GM12864 (cell line): ENCODE measurements at places on chromosomes 7 and 10.

DNA sequence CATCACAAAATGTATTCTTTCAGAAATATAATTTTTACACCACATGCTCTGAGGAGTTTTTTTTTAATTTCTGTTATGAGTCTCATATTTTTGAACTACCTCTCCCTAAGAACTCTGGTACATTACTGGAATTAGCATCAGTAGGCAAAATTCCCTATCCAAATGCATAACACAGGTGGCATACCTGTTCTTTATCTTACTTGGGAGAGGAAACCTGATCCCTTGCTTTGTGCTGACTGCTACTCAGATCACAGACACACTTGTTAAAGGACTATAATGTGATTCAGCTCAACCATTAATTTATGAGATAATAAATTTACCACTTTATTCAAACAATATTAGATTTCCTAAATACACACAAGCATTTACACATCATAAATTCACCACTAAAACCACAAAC, 617.2 kb downstream of the GRM8 start:
- DNase-seq: no peak

- DNase-seq: no peak
These were observed 767.9 kb downstream of the GRID1 start for GRCh38 chr10:85598646-85599045.

GRCh38 chr7:15561835-15562234, at the start of gene AGMO:
AGMO (minus strand) TSS chr7:15562015.
- no peak for DNase-seq

- no peak for DNase-seq
These were observed 230.3 kb upstream of the GHITM start for GRCh38 chr10:83909001-83909400.

- no peak for DNase-seq
These were observed 155.8 kb upstream of the TAC1 start for GRCh38 chr7:97576043-97576442.

- DNase-seq: no peak
These were observed 99.0 kb upstream of the MDFIC start for GRCh38 chr7:114822844-114823243.

DNA sequence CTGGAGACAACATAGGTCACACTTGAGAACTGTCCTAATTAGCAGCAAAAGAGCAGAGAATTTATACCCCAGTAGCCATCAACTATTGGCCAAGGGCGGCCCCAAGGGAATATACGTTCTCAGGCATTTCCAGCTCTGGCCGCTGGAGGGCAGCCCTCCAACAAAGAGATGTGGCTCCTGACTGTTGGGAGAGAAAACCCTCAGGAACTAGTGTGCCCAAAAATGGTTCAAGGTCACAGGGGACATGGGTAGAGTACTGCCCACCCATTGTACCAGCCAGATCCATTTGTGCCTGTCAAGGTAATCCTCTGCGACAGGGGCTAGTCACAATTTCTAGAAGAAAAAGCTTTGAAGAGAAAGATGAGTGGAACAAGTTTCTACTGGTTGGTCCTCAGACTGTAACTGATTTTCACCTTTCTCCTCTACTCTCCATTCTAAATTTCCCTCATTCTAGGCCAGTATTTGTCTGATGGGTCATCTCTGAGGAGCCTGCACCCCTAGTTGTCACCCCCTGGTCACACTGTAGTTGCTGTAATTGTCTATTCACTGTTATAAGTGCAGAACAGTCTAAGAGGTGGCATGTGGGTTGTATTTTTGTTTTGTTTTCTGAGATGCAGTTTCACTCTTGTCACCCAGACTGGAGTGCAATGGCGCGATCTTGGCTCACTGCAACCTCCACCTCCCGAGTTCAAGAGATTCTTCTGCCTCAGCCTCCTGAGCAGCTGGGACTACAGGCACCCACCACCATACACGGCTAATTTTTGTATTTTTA, 14.7 kb upstream of the C7orf33 start:
- no peak for DNase-seq

GRCh38 chr10:59397961-59398360, 35.6 kb upstream of the FAM13C start:
- DNase-seq: no peak

- no peak for DNase-seq
These were observed 56.5 kb upstream of the EEPD1 start for GRCh38 chr7:36096460-36097095.

DNA sequence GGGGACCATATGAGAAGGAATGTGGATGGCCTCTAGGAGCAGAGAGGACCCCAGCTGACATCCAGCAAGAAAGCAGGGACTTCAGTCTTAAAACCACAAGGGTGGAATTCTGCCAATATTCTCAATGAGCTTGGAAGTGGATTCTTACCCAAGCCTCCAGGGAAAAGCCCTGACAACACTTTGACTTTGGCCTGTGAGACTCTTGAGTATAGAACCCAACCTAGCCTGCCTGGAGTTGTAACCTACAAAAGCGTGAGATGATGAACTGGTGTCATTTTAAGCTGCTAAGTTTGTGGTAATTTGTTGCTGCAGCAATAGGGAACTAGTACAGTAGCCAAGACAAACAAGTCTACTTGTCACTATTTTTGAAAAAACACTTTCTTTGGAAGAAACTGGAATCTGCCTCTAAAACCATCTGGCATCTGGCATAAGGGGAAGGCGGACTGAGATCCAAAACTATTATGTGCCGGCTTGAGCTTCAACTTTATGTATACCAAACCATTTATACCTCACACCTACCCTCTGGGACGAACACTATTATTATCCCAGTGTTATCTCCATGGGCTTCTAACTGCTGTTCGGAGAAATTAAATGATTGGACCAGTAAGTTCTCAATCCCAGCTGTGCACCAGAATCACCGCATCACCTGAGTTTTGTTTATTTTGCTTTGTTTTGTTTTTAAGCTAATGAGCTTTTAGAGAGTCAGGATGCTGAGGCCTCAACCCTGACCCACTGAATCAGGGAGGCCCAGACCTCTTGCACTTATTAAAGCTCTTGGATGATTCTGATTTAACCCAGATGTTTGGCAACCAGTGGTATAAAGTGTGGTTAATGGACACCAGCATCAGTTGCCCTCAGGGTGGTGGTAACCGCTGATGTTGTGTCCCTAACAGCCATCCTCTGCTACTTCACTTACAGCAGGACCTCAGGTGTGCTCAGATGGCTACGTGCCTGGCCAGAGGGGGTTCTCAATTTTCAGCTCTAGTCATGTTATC, 83.0 kb downstream of the C1GALT1 start:
- DNase-seq: no peak

- no peak for DNase-seq
These were observed 568.6 kb downstream of the KCNMA1 start for GRCh38 chr10:77068969-77069368.

- DNase-seq: no peak
These were observed 422.4 kb upstream of the STEAP1 start for GRCh38 chr7:89731751-89732445.

DNA sequence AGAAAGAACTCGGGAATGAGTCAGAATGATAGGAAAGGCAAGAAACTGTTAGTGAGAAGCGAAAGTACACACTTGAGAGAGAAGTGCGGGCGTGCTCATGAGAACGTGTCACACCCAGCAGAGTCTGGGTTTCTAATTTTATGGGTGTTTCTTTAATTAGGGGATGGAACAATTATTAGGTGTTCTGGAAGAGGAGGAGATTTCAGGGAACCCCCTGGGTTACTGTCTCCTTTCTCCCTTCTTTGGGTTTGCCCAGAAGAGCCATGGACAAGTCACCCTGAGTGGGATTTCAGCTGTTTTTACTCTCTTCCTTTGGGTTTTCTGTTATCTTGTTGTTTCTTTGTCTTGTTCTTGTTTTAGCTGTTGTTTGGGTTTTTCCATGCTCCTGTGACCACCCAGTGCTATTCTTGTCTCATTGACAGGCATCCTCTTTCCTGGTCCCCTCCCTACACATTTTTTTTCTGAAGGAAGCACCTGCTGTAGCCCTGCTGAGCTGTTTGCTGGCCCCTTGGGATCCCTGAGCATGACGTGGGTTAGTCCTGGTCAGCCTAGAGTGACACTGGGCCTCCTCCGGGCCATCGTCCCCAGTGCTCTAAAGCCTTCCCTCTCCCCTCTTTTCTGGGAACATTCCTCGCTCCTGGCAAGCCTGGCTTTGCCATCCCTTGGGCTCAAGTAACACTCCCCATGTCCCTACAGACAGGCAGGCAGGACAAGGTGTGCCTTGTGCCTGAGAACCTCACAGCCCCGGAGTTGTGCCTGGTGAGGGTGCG, 3.5 kb downstream of the SH2D4B start:
- DNase-seq: no peak

DNA sequence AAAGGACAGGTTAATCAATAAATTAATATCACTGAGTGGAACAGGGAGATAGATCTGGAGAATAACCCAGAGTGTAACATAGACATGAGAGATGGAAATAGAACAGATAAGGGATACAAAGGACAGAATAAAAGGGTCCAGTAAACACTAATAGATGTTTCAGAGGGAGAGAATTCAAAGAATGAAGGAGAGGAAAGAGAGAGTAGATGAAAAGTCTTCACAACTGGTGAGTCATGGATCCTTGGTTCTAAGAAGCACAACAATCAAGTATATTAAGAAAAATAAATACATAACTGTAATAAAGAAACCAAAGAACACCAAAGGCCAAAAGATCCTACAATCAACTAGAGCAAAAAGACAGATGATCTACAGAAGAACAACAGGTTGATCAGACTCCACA, 66.3 kb downstream of the BEND7 start:
- no peak for DNase-seq

DNA sequence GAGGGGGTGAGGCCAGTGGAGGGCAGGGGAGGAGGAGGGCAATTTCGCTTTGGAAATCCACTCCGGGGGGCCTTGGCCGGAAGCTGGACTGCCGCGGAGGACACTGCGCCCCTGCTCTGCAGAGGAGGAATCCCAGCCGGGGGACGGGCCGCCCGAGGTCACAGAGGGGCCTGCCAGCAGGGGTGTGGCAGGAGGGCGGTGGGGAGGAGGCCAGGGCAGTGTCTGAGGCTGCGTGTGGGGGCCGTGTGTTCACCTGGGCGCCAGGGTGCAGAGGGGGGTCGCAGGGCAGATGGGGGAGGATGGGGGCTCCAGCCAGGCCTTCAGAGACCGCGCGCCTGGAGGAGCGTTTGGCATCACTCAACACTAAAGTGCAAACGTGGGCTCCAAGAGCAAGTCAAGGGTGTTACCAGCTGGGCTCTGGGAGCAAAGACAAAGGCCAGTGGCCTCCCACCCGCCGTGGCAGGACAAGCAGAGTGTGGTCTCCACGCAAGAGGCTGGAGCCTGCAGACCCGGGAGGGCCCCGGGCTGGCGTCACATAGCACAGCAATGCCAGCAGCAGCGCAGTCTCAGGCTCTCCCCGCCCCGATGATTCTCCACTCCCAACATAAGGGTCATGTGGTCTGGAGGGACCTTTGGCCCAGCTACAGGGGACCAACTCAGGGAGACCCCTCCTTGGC, 45.3 kb upstream of the DNAJB6 start:
- DNase-seq: no peak

DNA sequence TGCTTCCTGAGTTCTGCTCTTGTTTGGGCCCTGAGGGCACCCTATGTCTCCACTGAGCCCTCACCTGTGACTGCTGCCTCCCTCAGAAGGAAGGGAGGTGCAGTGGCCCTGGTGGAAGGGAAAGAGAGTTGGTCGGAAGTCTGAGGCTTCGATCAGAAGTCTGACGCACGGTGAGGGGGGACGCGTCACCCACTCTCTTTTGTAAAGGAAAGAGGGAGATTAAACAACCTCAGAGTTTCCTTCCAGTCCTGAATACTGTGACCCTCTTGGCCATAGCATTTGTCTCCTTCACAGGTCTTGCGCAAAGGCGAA, 31.4 kb upstream of the TRIM8 start:
- no peak for DNase-seq

DNA sequence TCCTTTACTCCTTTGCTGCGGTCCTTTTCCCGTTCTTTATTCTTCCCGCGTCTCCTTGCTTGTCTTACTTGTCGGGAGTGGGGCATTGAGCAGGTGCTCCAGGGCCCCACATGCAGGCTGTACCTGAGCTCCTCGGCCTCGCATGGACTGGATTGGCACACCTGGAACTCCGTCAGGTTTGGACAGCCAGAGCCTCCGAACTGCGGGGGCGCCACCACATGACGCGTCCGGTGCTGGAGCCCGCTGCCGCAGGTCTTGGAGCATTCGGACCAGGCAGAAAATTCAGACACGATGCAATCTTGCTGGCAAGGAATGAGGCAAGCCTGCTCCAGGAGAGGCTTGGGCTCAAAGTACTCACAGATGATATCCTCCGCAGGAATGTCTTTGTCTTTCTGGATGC, 195.7 kb downstream of the THSD7A start:
- DNase-seq: no peak

DNA sequence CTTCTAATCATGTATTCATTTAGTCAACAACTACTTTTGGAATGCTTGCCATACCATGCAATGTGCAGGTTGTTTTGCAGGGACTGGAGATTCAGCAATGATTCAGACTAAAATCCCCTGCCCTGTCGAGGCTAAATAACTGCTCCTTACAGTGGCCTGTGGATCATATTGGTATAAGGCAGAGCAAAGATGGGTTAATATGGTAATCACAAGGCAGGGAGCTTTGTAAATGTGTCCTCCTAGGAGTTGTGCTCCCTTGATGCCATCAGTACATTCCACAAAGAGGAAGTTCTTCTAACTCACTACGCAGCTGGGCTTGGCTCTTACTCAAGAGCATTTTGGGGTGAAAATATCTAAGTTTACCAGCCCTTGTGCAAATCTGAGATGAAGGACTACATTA, 614 bp upstream of the IFIT2 start:
- DNase-seq: no peak

DNA sequence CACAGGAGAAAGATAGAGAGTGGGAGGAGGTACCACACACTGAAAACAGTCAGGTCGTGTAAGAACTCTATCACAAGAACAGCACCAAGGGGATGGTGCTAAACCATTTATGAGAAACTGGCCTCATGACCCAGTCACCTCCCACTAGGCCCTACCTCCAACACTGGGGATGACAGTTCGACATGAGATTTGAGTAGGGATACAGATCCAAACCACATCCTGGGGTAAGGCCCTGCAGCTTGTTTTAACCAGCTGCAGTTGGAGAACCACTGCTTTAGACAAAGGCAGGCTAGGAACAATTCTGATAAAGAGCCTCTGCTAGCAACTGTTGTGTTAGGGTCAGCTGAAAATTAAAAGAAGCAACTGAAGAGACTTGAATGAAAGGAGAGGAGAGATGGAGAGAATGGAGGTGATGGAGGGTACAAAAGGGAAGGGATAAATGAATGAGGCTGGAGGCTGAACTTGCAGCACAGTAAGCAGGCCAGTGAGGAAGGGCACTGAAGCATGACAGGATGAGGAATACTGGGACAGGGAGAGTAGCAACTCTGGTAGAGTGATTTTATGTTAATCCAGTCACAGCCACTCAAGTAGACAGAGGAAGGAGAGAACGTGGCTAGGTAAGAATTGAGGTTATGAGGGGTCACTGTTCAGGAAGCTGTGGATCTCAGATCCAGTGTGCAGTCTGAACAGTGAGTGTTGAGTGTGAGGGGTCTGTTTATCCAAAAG, 23.6 kb downstream of the MEST start:
- no peak for DNase-seq
